Activated CD4-positive, alpha-beta memory T cell treated with anti-CD3 and anti-CD28 coated beads, Interleukin-2, amount 10 ng/mL, durations not matched to agents 7 days and 5 days (primary cell): ENCODE measurements at places on chromosomes 5 and 9. TPM values are rescaled to one million over a fixed set of nuclear protein-coding genes. Genes with fewer than 3 reads are reported as not detected.
A peak's percentile ranks its signal among the peaks of the same experiment; 100 is the strongest.

DNA sequence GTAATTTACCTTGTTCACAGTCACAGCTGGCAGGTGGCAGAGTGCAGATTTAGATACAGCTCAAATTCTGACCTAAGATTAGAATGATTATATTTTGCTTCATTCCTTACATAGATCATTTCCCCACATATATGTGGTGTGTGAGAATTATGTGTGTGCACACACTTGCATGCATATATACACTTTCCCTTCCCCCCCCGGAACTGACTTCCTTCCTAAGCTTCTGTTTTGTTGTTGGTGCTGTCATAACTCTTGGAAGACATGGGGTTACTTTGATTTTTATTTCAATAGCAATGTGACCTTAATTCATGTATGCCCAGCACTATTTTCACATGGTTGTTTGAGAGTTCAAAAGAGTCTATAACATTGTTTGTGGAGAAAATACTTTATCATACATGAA, 112.8 kb downstream of the CMYA5 start:
- H3K4me1 ChIP-seq = peaks cover 19% of the 10 kb centered on the region
- no peak for DNase-seq
- H3K27me3 ChIP-seq = no peaks in the 10 kb centered on the region
- no peak overlapping the region for H3K27ac ChIP-seq
- no peak overlapping the region for H3K4me3 ChIP-seq
- no peaks in the 10 kb centered on the region for H3K36me3 ChIP-seq

- H3K36me3 ChIP-seq = peaks cover 76% of the 10 kb centered on the region
- no peak overlapping the region for H3K27ac ChIP-seq
- H3K4me3 ChIP-seq = no peak overlapping the region
- no peaks in the 10 kb centered on the region for H3K27me3 ChIP-seq
Measured at GRCh38 chr5:131457193-131457592, 177.8 kb downstream of the RAPGEF6 start.

DNA sequence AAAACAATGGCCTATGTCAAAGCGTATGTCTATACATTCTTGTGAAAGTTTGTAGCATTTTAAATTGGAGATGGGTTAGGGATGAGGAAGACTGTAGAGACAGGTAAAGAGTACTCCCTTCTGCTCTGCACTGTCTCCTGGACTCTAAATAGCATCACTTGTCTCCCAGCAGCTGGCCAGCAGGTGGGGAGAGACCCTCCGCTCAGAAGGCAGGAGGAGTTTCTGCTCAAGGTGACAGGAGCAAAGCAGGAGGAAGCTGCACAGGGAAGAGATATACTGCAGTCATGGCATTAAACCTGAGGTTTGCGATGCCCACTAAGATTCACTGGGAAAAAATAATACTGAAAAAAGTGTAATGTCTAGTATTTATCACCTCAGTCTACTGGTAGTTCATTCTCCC, 10.7 kb upstream of the ASTN2 start:
- H3K27ac ChIP-seq = no peak overlapping the region
- H3K4me1 ChIP-seq = no peaks in the 10 kb centered on the region
- no peak overlapping the region for H3K4me3 ChIP-seq
- no peaks in the 10 kb centered on the region for H3K27me3 ChIP-seq
- DNase-seq = no peak
- H3K36me3 ChIP-seq = no peaks in the 10 kb centered on the region

DNA sequence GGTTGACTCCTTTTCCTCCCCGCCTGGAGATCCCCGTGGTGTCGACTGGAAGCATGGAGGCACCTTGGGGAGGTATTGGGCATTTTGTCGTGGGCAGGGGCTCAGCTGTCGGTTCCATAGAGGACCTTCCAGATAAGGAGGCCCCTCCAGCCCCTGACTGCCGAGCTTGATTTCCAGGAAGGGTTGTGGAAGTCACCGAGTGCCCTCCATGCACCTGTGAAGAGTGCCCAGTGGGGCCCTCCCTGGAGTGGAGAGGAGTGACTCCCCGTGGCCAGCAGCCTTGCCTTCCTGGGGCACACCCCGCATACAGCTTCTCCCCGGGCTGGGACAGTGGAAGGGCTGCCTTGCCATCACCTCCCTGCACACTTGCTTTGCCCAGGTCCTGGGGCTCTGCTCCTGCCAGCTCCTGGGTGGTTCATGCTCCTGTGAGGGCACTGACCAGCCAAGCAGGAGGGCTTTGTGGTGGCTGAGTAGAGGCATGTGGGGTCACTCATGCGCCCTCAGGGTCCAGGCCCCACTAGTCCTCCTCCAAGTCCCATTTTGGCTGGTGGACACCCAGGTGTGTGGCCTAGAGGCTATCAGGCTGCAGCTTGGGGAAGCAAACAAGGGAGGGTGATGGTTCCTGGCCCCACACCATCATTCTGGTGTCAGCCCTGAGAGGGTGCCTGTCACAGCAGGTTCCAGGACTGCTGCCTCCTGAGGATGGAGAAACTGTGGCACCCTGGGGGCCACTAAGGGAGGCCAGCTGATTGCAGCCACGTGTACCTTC, 133.0 kb downstream of the WNK2 start:
- no peak overlapping the region for H3K4me3 ChIP-seq
- no peak for DNase-seq
- H3K27ac ChIP-seq = no peak overlapping the region
- peaks cover 34% of the 10 kb centered on the region for H3K27me3 ChIP-seq
- no peaks in the 10 kb centered on the region for H3K36me3 ChIP-seq
- peaks cover 11% of the 10 kb centered on the region for H3K4me1 ChIP-seq

- no peaks in the 10 kb centered on the region for H3K27me3 ChIP-seq
- H3K36me3 ChIP-seq = no peaks in the 10 kb centered on the region
- H3K4me1 ChIP-seq = no peaks in the 10 kb centered on the region
- H3K4me3 ChIP-seq = no peak overlapping the region
- DNase-seq = no peak
Measured at GRCh38 chr5:18433336-18433735, 799.1 kb downstream of the TAF11L14 start.

DNA sequence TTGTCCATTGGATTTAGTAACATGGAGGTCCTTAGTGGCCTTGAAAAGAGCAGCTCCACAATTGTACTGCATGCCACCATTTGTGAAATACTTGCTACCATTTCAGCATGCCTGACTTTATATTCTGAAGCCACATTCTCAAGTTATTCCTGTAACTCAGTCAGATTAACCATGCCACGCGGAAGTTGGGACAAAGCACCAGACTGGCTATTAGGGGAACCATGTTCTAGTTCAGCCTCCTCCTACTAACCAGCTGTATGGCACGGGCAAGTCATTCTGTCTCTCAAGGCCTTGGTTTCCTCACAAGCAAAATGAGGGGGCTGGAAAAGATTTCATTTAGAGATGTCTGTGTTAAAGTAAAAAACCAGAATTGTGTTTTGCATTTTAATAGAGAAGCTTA, 418.0 kb downstream of the PLK2 start:
- no peak overlapping the region for H3K27ac ChIP-seq
- H3K27me3 ChIP-seq = no peaks in the 10 kb centered on the region
- H3K4me3 ChIP-seq = no peak overlapping the region
- H3K36me3 ChIP-seq = no peaks in the 10 kb centered on the region

- H3K27ac ChIP-seq = no peak overlapping the region
- no peaks in the 10 kb centered on the region for H3K4me1 ChIP-seq
- H3K27me3 ChIP-seq = no peaks in the 10 kb centered on the region
Measured at GRCh38 chr9:81562231-81563019, 126.9 kb downstream of the TLE1 start.

- no peaks in the 10 kb centered on the region for H3K4me1 ChIP-seq
- no peak overlapping the region for H3K4me3 ChIP-seq
- DNase-seq = no peak
Measured at GRCh38 chr9:132744881-132745755, 74.9 kb downstream of the GTF3C4 start.

GRCh38 chr5:143101121-143101520, 302.4 kb downstream of the NR3C1 start:
- peaks cover 34% of the 10 kb centered on the region for H3K4me1 ChIP-seq
- no peak for DNase-seq
- peak overlapping the region; percentile 8 for H3K4me3 ChIP-seq
- no peaks in the 10 kb centered on the region for H3K36me3 ChIP-seq
- H3K27ac ChIP-seq = peak overlapping the region; percentile 44

The LCN10 gene
- not detected for total RNA-seq

The BTNL8 gene
- total RNA-seq = not detected

The ALDOB gene
- total RNA-seq = not detected

The MRNIP gene
- 19.5 TPM for total RNA-seq

GRCh38 chr5:181098762-181099601, 32.0 kb downstream of the OR2V1 start:
- no peak overlapping the region for H3K27ac ChIP-seq
- no peak for DNase-seq
- peaks cover 3% of the 10 kb centered on the region for H3K36me3 ChIP-seq
- no peak overlapping the region for H3K4me3 ChIP-seq

The MARCOL gene
- total RNA-seq = not detected

The FOXD4 gene
- total RNA-seq = 0.13 TPM

DNA sequence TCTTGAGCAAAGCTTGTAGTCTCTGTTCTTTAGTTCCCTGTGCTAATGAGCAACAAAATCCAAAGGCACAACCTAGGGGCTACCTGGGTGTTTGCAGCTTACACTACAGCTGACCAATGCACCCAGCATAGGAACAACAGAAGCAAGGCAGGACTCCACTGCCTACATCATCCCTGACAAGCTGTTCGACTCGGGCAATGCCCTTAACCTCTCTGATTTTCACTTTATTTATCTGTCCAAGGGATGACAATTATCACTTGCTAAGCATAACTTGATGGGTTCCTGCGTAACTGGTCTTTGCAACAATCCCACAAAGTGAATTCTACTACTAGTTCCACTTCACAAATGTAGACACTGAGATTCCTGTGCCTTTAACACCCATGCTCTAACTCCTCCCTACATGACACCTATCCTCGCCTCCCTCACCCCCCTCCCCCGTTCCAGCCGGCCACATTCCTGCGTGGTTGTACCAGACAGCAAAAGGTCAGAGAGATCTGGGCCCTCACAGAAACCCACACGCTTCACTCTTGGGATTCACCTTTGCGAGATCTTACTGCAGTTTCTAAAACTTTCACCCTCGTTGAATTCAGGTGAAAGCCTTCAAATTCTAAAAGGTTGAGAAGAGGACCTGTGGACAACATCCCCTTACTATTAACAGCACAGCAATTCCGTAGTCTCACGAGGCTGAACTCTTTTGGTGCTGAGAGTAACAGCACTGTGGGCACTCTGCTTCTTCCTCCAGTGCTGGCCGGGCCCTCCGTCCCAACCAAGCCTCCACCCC, 995 bp downstream of the IPPK start:
- peak; percentile 49 for DNase-seq
- no peaks in the 10 kb centered on the region for H3K27me3 ChIP-seq
- peak overlapping the region; percentile 96 for H3K4me3 ChIP-seq
- H3K4me1 ChIP-seq = peaks cover 49% of the 10 kb centered on the region

The TSLP gene
- 0.15 TPM for total RNA-seq

DNA sequence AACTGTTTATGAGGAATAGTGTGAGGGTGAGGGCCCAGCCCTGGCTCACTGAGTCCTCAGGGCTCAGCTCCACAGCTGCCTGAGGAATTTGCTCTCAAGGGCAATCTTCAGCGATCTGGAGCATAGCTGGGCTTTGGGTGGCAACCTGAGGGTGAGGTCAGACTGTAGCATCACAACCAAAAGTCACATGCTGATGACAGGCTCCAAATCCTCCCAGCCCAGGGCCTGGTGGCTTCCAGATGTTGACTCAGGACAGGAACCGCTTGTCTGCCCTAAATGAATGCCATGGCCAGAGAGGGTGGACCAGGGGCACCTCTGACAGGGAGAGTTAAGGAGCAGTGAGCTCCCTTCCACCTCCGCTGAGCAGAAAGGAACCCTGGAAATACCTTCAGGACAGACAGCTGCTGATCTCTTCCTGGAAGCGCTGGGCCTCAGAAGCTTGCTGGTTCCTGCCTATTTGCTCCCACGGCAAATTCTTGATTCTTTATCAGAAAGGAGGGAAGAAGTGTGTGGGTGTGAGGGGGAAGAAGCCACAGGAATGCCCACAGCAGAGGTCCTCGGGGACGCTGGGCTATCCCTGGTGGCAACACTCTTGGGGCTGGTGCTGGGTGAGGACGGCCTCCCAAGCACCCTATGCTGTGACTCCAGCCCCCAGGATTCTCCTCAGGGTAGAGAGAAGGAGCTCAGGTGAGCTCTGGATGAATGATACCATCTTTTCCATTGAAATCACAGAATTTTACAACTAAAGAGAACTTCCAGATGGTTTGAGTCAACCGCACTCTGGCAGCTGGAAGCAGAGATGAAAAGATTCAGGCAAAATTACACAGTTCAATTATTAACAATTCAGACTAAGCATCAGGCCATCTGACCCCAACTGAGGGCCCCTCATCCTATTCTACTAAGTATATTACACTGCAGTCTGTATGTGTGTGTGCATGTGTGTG, 13.8 kb upstream of the CTSL start:
- no peak for DNase-seq
- H3K27ac ChIP-seq = no peak overlapping the region
- H3K27me3 ChIP-seq = peaks cover 23% of the 10 kb centered on the region
- H3K4me3 ChIP-seq = no peak overlapping the region

GRCh38 chr5:18236386-18236785, 602.1 kb downstream of the TAF11L14 start:
- H3K27ac ChIP-seq = no peak overlapping the region
- H3K4me3 ChIP-seq = no peak overlapping the region
- no peaks in the 10 kb centered on the region for H3K4me1 ChIP-seq
- DNase-seq = no peak
- no peaks in the 10 kb centered on the region for H3K36me3 ChIP-seq

DNA sequence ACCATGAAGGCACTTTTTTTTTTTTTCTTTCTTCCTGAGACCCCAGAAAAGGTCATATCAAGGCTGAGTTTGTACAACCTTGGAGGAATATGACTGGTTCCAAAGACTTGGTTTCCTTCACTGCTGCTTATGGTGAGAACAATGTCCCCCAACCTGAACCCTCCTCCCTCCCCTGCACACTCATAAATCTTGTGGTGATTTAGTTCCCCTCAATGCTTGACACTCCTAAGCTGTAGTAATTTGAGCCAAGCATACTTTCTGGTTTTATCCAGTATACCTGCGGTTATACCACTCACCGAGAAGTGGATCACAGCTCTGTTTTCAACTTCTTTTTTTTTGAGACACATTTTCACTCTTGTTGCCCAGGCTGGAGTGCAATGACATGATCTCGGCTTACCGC, 149.9 kb upstream of the KLF4 start:
- H3K4me3 ChIP-seq = no peak overlapping the region
- no peak for DNase-seq
- no peaks in the 10 kb centered on the region for H3K4me1 ChIP-seq
- no peak overlapping the region for H3K27ac ChIP-seq

DNA sequence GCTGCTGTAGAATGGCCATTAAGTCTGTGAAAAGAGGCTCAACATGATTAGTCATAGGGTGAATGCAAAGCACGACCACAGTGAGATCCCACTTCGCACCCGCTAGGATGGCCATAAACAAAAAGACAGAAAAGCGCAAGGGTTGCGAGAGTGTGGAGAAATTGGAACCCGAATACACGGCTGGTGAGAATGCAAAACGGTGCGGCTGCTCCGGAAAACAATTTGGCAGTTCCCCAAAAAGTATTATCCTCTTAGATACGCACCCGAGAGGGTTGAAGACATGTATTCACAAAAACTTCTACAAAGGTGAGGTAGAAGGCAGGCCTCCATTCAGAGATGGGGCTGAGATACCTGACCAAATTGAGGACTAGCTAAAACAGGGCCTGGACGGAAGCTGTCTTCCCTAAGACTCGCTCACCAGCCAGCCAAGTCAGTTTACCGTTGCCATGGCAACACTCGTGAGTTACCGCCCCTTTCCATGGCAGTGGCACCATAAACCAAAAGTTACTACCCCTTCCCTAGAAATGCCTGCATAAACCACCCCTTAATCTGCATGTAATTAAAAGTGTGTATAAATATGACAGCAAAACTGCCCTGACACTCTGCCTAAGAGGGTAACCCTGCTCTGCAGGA, 726 bp upstream of the PSMB7 start:
- H3K27ac ChIP-seq = peak overlapping the region; percentile 82
- DNase-seq = no peak
- H3K4me1 ChIP-seq = peaks cover 48% of the 10 kb centered on the region
- H3K4me3 ChIP-seq = peak overlapping the region; percentile 95
- H3K36me3 ChIP-seq = peaks cover 39% of the 10 kb centered on the region
